ENCODE measurements at places on chromosomes 2 and 18.

DNA sequence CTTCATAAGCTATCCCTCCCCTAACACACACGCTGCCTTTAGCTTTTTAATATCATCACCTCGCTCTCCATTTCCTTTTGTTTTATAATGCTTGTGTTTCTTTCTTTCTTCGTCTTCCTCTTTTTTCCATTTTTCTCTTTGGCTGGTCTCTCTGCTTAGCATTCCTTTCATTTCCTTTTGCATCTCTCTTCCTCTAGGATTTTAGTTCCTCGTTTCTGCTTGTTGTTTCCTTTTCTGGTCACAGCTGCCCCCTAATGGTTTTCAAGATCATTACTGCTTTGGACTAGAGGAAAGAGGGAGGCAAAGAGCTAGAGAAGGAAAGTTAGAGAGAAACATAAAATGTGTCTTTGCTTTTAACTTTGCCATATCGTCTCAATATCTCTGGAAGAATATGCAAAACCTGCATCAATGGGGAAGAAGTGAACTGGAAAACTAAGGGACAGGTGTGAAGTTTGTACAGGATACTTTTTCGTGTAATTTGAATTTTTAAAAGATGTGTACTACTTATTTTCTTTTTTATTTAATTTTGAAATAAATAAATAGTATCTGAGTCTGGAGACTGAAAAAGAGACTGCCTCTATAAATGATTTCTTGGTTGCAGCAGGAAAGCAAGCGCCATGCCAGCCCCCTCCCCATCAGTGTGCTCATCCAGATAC, 6.3 kb upstream of the NRP2 start:
- peak; percentile 20 for DNase-seq

GRCh38 chr18:63320975-63321265, 1.4 kb upstream of the BCL2 start:
- no peak for DNase-seq

DNA sequence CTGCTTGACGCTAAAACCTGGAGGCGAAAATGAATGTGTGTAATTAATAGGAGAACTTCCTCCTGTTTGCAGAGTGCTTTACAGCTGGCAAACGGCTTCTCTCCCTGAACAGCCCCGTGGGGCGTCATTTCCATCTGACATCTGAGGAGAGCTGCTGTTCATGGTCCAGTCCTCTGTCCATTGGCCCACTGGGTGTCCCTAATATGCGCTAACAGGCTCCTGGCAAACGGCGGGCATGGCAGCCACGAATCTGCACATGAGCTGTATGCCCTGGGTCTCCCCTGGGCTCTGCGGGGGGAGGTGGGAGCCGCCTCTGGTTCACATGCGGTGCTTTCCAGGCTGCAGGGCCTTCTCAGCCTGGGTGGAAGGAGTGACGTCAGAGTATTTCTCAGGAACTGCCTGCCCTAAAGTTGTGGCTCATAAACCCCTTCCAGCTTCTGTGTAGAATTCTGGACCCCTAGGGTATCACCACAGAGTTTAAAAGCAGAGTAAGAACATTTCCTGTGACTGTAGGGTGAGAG, 73.2 kb downstream of the LRRFIP1 start:
- peak; percentile 90 for DNase-seq

GRCh38 chr2:18926631-18927524, 337.5 kb upstream of the NT5C1B start:
- no peak for DNase-seq

- DNase-seq, result no peak
These were observed 28.1 kb upstream of the ASPRV1 start for GRCh38 chr2:69989441-69990105.
